Stimulated activated CD4-positive, alpha-beta T cell treated with anti-CD3 and anti-CD28 coated beads, TNF-alpha, amount 100 ng/mL, for 24 hours (primary cell): ENCODE measurements at places on chromosomes 11 and 22.

DNA sequence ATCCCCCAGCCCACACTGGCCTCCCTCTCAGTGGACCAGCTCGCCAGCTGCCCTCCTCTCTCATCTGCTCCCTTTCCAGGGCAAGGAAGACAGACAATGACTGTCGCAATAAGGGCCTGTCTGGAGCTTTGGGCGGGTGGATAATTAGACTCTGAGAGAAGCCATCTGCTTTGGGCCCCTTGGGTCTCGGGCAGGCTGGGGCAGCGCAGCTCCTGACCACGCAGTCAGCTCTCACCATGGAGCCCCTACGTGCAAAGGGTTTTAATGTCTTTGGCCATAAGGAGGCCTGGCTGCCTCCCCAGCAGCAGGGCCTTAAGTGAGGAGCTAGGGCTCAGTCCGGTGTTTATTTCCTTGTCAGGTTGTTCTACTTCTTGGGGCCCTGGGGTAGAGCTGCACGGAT, 153.9 kb downstream of the CHST1 start:
- DNase-seq, result no peak

DNA sequence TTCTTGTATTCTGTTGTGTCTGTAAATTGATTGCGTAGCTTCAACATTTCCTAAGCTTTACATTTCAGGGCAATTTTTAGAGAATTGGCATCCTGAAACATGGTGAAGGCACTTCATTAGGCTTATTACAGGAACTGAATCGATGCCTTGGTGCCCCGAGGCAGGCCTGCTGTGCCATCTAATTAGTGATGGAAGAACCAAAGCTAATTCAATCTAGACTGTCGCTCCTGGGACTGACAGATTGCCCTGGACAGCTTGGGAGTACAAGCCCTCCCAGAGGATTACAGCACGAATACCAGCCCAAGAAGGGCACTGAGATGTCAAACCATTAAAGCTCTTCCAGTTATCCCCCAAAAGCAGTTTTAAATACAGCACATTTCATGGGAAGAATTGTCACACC, 243.2 kb upstream of the ZC3H12C start:
- no peak for DNase-seq

GRCh38 chr22:48719978-48720661, 1107.6 kb downstream of the BRD1 start:
- no peak for DNase-seq

DNA sequence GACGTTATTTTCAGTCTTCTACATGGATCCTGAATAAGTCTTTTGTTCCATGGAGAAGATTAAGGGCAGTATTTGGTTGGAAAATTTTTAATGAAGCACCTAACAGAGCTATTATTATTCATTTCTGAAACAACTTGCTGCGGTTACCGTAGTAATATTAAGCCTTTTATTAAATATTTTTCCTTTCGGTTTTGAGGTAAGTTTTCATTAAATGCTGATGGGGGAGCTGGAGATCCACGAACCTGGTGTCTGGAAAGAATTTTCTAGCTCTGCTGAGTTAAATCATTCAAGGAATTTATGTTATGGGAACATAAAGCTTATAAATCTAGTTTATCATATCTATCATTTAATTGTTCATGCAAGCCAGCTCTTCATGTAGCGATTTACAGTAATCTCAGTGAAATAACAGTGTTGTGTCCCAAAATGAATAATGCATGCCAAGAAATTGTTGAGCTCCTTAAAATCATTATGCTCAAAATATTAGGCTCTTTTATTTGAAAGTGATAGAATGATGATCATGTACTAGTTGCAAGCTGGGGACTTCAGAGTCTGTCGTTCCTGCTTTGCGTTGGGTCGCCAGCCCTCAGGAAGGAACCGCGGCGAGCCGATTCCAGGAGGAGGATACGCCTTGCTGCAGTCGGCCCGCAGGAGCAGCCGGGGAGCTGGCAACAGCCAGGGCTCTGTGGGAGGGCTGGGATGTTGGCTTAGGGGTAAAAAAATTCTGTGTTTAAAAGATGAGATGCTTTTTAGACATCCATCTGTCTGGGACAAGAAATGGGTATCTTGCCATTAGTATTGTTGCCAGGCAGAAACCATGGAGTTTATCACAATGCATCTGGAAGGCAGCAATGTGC, 83.1 kb downstream of the TBC1D22A start:
- DNase-seq, result no peak

- DNase-seq, result no peak
Measured at GRCh38 chr11:118531597-118532084, 649 bp downstream of the TMEM25 start.

GRCh38 chr11:47550288-47551047, 2.5 kb downstream of the CELF1 start:
- DNase-seq, result no peak

- no peak for DNase-seq
Measured at GRCh38 chr22:40007853-40008710, 13.3 kb downstream of the FAM83F start.

DNA sequence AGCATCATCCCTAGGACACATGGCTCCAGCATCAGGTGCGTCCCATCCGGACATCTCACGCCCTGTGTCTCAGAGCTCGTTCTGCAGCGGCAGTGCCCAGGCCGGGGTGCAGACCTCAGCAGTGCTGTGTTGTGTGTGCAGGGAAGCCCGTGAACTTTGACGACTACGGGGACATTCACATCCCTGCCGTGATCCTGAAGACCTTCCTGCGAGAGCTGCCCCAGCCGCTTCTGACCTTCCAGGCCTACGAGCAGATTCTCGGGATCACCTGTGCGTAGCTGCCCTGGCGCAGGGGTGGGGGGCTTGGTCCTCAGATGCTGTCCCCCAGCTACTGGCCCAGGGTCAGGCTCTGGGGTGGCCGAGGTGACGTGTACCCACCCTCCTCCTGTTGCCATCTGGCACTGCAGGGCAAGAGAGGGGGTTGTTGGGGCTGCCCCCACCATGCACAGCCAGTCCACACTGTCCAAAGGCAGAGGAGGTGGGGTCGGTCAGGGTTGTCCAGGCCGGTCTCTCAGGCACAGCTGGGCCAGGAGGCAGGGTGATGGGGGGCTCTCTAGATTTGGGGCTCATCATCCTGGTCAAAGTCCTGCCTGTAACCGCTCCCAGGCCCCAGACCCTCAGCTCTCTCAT, 96.5 kb downstream of the ARHGAP8 start:
- no peak for DNase-seq

- no peak for DNase-seq
Measured at GRCh38 chr22:23103199-23103954, 33.1 kb downstream of the GNAZ start.

GRCh38 chr11:39732001-39732400, 1727.5 kb downstream of the LRRC4C start:
- no peak for DNase-seq

DNA sequence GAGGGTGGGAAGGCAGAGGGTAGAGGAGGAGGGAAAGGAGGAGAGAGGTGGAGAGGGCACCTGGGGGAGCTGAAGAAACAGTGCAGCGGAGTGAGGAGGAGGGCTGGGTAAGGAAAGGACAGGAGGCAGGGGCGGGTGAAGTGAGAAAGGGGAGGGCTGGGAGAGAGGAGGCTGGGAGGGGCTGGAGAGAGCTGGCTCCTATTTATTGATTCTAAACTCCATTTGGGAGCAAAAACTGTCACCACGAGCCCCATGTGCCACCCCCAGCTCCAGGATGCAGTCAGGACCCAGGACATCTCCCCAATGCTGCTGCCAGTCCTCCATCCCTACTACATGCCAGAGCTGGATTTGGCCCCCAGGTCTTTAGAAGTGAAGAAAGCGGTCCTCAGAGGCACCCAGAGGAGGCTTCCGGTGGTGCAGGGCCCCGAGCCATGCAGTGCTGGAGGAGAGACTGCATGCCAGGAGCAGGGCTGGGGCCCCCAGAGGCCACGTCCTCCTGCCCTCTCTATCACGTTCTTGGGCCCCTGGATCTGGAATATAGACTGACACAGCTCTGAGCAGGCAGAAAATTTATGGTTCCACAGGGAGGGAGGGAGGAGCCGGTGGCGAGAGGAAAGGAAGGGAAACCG, 53.7 kb downstream of the SLC22A12 start:
- no peak for DNase-seq

DNA sequence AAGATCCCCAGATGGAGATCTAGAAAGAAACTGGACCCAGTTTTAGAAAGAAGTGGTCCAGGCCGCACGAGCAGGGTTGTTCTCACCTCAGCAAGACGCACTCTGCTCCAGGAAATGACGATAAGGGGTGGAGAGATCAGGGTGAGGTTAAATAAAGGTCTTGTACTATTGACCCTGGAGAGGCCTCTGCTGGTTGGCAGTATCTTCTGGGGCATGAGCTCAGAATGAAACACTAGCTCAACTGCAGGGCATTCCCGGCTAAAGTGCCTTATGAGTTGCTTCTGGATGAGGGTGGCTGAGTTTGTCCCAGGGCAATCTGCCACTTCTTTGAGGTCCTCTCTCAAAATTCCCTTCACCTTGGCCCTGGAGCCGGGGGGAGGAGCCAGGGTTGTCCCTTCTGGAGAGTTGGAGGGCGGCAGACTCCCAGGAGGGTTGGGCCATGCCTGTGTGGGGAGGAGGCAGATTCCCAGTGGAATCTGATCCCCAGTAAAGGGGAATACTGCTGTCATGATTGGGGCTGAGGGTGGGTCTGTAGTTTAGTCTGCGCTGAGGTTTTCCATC, 10.9 kb downstream of the USP2 start:
- no peak for DNase-seq

DNA sequence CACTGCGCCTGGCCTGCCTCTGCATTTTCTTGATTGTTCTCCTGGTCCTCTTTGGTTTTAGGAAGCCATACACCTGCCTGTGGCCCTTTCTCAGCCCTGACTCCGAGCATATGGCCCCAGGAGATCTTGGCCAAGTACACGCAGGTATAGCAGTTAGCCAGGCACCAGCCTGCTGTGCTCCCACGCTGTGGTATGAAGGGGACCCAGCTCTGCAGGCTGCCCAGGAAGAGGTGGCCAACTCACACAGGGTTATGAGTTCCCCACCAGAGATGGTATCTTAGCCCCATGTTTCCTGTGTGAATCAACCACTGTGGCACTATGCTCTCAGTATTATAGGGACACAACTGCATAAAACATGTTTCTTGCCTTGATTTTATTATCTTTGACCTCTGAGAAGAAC, 31.1 kb downstream of the SGSM3 start:
- peak; percentile 50 for DNase-seq

GRCh38 chr11:94576306-94576705, 9.1 kb downstream of the PIWIL4 start:
- no peak for DNase-seq

DNA sequence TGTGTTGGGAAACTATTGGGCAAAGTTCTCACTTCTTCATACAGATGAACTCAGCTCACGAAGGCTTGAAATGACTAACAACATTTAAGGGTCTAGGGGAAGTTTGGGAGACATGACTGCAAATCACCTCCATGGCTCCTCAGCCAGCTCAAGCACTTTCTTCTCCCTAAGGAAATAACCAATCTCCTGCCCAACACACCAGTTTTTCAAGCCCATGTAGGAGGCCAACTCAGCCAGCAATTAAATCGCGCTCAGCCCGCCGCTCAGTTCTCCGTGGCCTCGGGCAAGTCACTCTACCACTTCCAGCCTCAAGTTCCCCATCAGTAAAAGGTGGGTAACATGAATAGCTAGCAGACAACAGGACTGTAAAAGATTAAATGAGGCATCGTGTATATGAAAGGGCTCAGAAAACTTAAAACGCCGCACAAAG, 796 bp downstream of the POLDIP3 start:
- no peak for DNase-seq
